ENCODE measurements at places on chromosomes 1 and 21.

- no peak for DNase-seq
Measured at GRCh38 chr1:70487910-70488665, 77.0 kb downstream of the CTH start.

DNA sequence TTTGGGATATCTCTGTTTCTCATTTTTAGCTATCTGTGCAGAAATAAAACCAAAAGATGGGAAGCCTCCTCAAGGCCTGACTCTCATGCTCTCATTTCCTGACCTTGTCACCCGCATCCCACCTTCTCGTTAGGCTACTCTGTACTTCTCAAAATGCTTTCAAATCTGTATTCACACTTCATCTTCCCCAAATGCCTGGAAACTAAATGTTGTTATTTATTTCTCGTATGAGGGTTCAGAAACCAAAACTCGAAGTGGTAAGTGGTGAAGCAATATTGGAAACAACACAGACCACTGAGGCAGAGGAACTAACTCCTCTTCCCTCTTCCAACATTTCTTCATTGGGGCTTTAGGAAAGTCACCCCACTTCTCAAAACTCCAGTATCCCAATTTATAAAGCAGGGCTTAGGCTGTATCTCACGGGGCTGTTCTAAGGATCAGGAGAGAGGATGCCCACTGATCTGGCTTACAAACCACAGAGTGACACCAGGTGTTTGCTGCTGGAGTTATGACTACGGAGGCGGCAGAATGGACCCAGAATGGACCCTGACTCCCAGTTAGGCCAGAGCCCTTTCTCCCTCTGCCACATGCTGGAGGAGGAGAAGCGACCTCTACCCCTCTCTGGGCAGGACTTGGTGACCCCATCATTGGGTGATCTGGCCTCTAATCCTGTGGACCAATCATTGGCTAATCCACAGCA lies 3.5 kb downstream of the SLAMF7 start:
- no peak for DNase-seq

- no peak for DNase-seq
Measured at GRCh38 chr1:90561911-90562310, 155.2 kb downstream of the BARHL2 start.

DNA sequence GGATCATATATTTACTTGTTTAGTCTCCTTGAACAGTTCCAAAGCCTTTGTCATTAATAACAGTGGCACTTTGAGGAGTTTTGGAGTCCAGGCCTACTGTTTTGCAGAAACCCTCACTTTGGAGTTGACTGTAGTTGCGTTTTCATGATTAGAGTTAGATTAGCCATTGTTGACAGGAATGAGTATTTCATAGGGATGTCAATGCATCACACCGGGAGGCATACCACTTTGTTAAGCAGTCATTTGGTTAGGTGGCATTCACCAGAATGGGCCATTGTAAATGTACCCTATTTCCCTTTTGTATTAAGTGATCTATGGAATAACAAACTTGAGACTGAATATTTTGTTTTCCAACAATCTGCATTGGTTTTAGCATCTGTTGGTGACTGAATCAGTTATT lies 11.8 kb downstream of the MRPS6 start:
- DNase-seq, result no peak

GRCh38 chr1:156126630-156127534 lies 12.4 kb downstream of the LMNA start:
- DNase-seq, result no peak

DNA sequence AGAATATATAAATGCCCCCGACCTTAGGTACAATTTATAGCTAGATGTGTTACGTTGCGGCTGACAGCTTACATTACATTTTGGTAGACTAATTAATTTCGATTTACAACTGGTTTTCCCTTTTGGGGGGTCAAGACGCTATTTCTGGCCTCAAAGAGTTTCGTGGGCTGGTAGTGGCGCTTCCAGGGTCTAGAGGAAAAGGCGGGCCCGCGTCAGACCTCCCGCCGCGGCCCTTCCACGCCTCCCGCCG lies 391 bp downstream of the IFT25 start:
- no peak for DNase-seq

DNA sequence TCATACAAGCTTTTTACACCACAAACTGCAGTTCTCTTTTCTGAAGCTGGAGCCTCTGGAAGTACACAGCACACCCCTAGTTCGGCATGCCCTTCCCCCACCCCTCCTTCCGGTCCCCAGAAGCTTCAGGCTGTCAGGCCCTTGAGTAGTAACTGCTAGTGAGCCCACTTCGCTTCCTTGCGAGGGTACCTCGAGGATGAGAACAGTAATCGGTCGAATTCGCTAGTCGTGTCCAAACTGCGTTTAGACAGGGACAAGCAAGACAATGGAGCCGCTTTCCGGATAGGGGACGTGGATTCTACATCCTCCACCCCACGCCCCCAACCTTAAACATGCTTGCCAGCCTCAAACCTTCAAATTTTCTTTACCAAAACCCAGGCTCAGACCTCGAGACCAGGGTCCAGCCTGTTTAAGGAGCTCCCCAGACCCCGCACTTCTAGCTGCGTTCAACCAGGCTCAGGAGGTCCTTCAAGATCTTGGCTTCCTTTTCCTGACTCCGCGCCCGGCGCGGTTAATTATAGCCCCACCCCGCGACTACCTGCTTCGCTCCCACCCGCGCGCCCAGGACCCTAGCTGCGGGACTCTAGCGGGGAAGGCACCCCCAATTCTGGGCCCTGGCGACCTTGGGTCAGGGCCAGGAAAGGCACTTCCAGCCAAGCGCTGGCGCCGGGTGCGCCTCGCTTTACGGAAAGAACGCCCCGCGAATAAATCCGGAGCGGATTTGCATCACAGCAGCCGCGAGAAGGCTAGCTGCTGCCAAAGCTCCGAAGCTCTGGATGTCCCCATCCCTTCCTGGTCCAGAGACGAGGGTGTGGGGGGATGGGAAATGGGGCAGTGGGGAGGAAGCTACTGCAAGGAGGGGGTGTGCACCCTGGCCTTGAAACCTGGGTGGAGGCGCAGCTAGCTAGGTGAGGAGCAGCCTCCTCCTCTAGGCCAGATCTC lies 8.1 kb upstream of the TSPAN1 start:
- no peak for DNase-seq

- no peak for DNase-seq
Measured at GRCh38 chr1:167935216-167936067, 1.0 kb upstream of the DCAF6 start.

DNA sequence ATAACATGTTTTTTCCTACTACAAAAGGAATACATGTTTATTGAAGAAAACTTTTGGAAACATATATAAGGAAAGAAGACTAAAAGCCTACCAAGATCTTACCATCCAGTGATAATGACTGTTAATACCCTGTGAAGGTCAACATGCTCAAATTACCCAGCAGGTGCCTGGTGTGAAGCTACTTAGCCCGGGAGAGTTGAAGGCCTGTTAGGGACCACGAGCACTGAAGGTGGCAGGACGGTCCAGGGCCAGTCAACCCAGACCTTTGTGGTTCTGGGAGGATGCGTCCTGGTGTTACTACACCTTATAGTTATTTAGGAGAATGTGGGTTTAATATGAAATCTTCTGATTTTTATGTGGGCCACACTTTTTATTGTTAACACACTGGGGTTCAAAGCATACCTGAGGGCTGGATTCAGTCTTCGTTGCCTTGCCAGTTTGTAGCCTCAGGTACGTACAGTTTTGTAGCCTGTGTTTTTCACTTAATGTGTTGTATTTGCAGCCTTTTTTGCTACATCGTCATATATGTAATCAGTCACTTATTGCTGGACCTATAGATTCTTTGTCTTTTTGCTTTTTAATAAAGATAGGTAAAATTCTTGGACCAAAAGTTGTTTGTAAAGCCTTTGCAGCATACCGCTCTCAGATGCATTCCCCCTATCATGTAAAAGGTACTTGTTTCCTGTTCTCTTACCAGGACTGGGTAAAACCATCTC lies 9.8 kb downstream of the ITSN1 start:
- DNase-seq, result no peak

DNA sequence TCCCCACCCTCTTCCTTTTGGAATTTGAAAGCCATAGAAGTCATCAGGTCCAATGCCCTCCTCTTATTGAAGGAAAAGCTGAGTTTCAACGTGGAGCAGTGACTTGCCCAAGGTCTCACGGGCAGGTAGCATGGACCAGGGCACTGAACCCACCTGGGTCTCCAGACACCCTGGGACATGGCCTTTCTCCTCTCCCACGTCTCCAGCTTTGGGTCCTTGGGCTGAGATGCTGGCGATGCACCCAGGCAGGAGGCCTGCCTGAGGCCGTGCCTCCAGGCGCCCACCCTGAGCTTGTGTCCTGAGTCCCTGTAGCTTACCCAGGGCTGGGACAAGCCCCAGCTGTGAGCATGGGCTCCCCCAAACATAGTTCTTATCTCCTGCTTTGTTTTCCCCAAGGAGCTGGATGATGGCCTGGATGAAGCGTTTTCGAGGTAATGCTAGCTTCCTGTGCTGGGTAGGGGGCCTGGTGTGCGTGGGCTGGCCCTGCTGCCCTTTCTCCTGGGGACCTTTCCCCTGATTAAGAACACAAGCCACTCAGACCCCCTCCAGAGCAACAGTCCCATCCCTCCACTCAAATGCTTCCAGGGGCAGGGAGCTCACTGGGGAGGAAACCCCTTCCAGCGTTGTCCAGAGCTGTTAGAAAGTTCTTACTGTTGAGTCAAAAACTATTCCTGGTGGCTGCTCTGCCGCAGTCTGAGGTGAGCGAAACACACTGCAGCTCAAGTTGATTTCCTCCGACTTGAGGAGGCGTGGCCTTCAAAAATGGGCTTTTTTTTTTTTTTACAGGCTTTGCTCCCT lies 21.6 kb downstream of the LDLRAP1 start:
- DNase-seq, result no peak

GRCh38 chr1:182602935-182603645 lies 1.1 kb downstream of the RGS16 start:
- no peak for DNase-seq

- DNase-seq, result no peak
Measured at GRCh38 chr1:117146575-117147340, 25.2 kb upstream of the TRIM45 start.

DNA sequence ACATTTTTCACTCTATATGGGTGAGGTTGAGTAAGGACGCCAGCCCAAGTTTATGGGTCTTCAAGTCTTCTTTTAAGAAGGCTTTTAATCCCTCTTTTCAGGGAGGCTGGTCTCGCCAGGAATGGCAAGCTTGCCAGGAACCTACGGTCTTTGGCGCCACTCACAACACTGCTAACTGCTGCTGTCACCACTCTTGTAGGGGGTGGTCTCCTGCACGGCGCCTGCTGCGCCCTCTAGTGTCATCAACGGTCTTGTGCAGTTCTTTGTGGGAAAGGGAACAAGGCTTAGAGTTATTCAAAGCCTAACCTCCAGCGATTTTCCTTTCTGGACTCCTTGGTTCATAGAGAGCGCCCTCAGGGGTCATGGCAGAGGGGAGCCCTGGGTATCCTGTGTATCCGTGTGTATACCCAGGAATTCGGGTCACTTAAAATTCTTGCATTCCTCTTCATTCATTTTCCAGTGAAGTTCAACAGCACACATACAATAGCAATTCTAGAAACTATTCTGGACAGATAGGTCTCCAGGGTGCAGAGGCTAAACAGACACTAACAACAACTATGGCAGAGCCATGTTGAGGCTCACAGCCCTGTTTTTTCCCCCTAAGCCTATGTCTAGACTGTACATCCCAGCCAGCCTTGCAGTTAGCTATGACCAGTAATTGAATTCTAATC lies 392.8 kb upstream of the CAMK1G start:
- no peak for DNase-seq

GRCh38 chr1:145757420-145757819 lies 38.1 kb downstream of the CD160 start:
- no peak for DNase-seq

- no peak for DNase-seq
Measured at GRCh38 chr1:65959896-65960567, 167.3 kb downstream of the PDE4B start.

Measured in mesothelial cell of epicardium (in vitro differentiated cells).